Glomerular endothelial cell (primary cell): ENCODE measurements at places on chromosomes 16 and 17. TPM values are rescaled to one million over a fixed set of nuclear protein-coding genes. Genes with fewer than 3 reads are reported as not detected.
A peak's percentile ranks its signal among the peaks of the same experiment; 100 is the strongest.

TMIGD1 gene
- not detected in 2 replicates for total RNA-seq

CEP95 gene
- total RNA-seq: 11.1 and 25.2 TPM in 2 replicates

ACAP1 gene
- 53.1 TPM in 1 of 2 replicates, not detected in the other for total RNA-seq

SERPINF2 gene
- 1.6 TPM in 1 of 2 replicates, not detected in the other for total RNA-seq

C16orf89 gene
- 0.35 TPM in 1 of 2 replicates, not detected in the other for total RNA-seq

C1QTNF1 gene
- 5.5 and 7.3 TPM in 2 replicates for total RNA-seq

DNA sequence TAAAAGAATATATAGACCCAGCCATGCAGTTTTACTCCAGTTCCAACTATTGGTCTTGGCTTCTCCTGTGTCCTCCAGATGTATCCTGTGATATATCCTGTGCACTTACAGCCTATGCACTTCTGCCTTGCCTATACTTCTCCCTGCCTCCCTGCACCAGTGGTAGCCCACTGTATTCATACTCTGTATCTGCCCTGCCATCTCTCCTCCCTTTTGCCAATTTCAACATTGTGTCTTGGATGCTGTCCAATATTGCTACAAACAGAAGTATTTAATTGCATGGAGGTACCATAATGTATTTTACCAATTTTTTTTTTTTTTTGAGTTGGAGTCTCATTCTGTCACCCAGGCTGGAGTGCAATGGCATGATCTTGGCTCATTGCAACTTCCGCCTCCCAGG, 242.7 kb downstream of the HAPSTR1 start:
- peak; percentile 7 for DNase-seq

DNA sequence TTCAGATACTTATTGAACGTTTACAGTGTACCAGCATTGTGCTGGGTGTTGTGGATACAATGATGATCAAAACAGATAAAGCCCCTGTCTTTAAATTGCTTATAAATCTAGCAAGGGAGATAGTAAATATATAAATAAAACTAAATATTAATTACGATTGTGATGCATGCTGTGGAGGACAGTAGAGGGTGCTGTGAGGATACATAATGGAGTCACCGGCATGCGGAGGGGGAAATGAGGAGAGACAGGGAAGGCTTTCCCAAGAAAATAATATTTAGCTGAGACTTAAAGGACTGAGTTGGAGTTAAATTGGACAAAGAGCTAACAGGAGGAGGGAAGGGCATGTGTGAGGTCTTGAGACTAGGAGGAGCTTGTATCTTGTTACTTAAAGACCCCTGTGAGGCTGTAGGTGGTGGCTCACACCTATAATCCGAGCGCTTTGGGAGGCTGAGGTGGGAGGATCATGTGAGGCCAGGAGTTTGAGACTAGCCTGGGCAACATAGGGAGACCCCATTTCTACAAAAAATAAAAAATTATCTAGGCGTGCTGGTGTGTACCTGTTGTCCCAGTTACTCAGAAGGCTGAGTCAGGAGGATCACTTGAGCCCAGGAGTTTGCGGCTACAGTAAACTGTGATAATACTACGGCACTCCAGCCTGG, 2.4 kb downstream of the DHRS7B start:
- no peak for DNase-seq

DNA sequence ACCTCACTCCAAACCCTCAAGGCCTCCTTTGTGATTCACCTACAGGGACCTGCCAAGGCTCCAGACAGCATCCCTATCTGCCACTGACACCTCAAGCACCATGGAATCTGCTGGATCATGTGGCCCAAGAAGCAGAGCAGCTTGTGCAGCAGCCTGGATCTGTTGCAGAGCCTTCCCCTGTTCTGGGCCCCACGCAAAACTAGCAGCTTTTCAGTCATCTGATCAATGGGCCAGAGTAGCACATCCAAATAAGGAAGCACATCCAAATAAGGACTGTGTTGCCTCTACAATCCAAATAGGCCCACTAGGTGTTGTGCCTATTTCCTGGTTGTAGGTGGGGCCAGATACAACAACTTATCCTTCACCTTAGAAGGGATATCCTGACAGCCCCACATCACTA, 97.1 kb upstream of the GNAO1 start:
- no peak for DNase-seq

GRCh38 chr17:73684183-73684582, 39.9 kb upstream of the SDK2 start:
- no peak for DNase-seq

DNA sequence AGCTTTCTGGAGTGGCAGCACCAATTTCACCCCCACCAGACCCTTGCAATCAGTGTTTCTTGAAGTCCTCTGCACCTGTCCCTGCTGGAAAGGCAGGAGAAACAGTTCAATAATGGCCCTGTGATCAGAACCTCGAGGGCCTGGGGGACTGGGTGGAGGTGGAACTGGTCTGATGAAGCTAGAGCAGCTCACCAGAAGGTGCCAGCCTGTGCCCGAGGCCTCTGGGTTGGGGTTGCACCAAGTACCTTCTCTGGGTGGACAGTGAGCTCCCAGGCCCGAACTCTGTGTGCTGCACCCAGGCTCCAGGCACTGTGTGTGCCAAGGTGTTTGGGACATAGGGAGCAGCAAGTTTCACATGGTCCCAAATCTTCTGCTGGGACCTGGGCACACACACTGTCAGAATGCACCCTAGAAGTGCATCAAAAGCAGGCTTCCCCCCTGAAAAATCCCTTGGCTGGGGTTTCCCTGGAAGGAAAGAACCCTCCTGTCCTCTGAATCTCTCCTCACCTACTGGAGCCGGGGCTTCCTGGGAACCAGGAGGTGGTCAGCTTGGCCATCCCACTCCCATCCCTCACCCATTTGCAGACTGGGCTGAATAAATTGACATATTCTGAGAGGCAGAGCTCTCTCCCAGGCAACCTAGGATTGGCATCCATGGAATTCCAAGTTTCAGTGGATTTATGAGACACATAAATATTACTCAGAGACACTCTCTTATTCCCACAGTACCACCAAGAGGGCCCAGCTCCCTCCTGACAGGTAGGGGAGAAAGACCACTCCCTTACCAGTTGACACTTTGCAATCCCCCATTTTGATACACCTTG, 17.4 kb downstream of the CD300LG start:
- DNase-seq: no peak

GRCh38 chr17:75138519-75138918, 7.0 kb upstream of the NT5C start:
- no peak for DNase-seq

DNA sequence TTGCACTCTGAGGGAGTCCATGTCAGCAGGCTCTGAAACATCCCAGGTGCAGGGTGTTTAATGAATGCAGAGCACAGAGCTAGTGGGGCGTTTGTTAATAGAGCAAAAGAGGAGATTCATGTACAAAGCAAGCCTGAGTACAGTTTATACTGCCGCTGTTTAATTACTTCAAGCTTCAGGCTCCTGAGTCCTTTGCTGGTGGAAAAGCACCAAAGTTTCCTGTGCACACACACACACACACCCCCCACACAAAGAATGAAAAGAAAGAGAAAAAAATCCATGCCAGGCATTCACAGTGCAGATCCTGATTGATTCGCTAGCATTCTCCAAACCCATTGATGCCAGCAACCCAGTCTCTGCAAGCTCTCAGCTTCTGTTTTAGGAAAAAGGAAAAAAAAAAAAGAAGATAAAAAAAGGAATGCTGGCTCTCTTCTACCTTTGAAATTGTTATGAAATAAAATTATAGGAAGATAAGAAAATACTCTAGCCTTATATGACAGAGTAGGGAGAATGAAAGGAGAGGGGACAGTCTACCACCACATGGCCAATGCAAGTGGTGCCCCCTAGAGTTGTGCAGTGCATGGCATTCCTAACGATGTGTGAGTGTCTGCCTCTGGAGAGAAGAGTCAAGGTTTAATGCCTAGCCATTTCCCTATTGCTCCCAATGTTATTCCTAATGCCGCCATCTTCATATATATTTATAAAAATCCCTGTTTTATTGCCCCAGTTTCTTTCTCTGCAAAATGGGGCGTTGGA, 216.5 kb downstream of the TMEM114 start:
- no peak for DNase-seq

GRCh38 chr17:61208301-61209105, 191.1 kb upstream of the TBX2 start:
- DNase-seq: no peak

- no peak for DNase-seq
These were observed 5.9 kb upstream of the RAB40C start for GRCh38 chr16:583815-584591.

DNA sequence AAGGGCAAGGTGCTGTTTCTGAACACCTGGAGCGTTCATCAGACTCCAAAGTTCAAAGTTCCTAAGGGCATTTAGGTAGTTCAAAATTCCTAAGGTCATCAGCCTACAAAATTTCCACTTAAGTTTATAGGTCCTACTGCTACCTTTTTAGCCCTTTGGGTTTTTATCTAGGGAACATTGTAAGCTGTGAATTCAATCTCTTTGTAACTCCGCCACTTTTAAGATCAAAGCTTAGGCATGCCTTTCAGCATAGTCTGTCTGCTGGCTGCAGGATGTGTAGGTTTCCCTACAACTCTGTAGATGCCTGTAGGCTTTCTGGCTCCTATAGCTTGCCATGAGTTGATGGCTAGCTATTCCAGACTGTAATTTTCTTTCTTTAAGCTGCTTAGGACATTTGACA, 291.6 kb downstream of the MAP2K6 start:
- no peak for DNase-seq

DNA sequence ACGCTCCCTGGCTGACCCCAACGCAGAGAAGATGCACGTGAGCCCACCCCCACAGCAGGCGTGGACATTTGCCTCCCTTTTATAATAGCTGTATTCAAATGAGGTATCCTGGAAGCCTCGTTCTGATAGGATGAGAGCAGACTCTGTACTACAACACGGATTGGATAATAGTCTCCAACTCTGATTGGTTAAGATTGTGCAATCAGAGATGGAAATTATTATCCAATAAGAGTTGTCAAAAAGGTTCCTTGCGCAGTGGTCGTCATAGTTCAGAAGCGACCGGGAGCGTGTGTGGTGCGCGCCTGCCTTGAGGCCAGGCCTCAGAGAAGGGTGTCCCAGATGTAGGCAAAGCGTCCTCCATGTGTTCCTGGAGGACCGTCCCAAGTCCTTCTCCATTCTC, 104.6 kb downstream of the USP22 start:
- DNase-seq: no peak

- no peak for DNase-seq
These were observed 2.8 kb downstream of the SP6 start for GRCh38 chr17:47848198-47848513.

DNA sequence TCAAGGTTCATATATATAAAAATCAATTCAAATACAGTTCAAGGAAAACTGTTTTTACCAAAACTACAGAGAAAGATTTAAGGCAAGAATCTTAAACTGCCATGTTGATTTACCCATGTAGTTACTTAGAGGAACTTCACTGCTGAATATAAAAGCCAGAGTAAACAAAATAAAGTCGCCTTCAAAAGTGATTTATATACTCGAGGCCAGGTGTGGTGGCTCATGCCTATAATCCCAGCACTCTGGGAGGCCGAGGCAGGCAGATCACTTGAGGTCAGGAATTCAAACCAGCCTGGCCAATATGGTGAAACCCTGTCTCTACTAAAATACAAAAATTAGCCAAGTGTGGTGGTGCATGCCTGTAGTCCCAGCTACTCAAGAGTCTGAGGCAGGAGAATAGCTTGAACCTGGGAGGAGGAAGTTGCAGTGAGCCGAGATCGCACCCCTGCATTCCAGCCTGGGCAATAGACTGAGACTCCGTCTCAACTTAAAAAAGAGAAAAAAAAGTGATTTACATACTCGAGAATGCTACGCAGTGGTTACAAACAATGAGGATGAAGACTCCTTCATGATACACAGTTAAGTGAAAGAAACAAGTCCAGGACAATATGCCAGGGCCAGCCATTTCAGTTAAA, 54.1 kb upstream of the CNEP1R1 start:
- DNase-seq: no peak

DNA sequence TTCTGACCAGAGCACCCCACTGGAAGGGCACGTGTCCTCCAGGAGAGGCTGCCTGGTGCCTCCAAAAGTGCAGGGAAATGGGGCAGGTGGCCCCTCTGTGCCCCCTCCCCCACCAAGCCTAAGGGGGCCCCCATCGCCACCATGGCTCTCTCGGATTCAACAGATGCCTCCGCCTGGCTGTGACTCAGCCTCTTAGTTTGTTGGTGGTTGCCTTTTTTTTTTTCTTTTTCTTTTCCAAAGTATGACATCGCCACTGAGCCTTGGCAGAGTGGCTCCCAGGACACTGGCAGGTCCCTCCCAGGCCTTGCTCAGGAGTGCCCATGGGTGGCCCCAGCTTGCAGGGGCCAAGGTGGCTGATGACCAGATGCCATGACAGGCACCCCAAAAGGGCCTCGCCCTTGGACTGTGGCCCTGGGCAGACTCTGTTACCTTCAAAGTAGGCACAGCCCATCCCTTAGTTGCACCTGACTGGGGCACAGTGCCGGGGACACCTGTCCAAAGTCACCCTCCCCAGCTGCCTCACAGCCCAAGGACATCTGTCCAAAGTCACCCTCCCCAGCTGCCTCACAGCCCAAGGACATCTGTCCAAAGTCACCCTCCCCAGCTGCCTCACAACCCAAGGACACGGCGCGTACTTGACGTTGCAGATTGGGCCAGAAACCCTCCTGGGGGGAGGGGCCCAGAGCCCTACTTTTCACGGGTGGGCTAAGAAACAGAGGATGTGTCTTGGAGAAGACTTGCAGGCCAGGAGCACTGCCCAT, 29.6 kb downstream of the NPTX1 start:
- DNase-seq: no peak

DNA sequence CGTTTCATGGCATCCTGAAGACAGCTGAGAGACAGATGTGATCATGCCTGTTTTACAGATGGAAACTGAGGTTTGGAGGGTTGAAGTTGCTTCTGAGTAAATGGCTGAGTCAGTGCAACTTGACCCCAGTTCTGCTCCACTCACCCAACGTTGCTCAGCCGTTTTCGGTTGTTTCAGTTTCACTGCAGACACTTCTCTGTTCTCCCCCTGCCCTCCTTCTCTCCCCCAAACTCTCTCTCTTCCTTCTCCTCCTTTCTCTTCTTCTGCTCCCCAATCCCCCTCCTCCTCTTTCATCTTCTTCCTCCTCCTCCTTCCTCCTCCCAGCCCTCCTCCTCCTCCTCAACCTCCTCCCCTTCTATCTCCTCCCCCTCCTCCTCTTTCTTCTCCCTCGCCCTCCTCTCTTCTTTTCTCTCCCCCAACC, 9.4 kb upstream of the CEP20 start:
- no peak for DNase-seq

DNA sequence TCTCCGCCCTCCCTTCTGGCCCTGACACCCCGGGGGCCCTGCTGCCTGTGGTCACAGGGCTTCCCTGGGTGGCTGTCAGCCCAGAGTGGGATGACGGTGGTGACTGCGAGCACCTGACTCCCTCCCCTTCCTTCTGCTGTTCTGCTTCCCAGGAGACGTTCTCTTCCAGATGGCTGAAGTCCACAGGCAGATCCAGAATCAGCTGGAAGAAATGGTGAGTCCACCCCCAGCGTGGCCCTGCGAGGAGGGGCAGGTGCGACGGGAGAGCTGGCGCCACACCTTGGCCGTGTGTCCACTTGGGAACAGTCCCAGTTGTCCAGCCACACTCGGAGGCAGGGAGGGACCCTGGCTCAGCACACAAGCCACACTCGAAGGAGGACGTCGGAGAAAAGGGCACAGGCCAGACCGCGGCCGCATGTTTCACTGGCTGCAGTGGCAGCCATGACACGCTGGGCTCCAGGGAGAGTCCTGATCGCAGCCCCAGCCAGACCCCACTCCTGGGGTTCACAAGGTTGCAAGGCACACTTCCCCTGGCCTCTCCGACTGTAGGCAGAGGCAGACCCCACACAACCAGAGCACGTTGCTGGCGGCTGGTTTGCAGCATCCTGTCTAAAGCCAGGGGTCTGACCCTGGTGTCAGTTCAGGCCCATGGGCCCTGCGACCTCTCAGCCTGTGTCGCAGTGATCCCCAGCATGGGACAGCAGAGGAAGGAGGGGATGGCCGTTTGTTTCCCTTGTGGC, 49.9 kb downstream of the BAIAP2 start:
- no peak for DNase-seq
